ENCODE measurements at places on chromosomes 1 and 21.

DNA sequence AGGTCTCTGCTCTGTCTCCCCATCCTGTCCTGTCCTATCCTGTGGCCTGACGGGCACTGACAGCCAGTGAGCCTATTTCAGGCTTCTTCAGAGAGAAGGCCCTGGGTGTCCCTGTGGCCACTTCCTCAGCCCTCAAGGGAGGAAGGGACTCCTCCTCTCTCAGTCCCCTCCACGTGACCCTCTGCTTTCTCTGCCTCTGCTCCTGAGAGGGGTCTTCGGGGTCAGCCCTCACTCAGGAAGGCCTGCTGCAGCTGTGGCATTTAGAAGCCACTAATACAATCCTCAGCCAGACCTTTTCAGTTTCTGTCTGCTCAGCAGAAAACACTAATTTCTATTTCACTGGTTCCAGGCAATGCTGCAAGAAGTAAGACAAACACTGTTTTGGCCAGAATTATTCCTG, 43.6 kb upstream of the ETV3 start:
- DNase-seq = no peak

DNA sequence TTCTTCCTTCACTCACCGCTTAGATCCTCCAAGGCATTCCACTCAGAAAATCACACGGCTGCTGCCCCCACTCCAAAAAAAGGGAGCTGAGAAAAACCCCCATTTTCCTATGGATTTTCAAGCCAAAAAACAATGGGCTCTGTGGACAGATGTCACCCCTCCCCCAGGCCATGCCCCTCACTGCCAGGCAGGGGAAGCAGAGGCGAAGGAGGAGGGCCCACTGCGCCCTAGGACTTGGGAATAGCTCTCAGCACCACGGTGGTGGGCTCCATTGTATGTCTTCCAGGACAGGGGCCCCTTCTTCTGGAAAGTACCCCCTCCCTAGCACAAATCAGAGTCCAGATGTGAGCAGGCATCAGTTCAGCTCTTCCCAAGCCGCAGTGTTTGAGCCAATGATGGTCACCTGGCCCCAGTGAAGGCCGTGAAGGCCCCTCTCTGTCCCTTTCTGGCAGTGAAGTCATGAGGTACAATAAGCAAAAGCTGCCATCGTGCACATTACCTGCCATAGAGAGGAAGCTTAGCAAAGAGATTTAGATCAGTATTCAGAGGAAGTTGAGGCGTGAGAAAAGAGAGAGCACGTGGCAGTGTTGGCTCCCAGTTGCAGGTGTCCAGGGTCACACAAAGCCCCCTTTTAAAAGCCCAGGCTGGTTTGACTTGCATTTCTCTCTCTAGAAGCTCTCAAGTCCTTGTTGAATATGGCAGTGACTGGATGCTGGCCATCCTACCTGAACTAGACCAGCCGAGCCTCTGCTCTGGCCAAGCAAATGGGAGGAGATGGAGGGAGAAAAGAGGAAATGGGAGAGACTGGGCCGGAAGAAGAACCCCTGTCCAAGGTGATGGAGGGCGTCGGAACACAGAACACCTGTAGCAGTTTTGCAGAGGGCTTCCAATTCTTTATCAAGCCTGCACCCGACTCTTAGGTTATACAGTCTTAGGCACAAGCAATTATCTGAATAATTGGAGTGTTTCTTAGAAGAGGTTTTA, 149.0 kb downstream of the TOMM20 start:
- DNase-seq = no peak

DNA sequence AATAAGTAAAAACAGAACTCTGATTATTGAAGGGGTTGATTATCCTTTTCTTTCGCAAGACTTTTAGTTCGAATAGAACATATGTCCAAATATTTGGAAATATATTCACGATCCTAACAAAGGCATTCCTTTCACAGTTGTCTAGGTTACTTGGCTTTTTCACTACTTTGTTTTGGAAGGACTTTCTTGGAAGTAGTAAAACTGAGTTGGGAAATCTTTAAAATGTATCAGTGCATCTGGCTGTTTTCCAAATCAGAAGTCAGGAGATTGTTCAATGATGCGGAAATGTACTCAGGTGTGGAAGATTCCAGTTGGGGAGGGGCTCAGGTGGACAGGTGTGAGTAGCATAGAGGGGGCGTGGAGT, 67.1 kb downstream of the SH3BGR start:
- DNase-seq = no peak

- DNase-seq = no peak
Measured at GRCh38 chr1:111911061-111911460, 78.4 kb downstream of the KCND3 start.

- no peak for DNase-seq
Measured at GRCh38 chr1:79976287-79976686, 969.8 kb upstream of the ADGRL4 start.

GRCh38 chr1:90973897-90974798, 47.7 kb downstream of the ZNF644 start:
- no peak for DNase-seq

DNA sequence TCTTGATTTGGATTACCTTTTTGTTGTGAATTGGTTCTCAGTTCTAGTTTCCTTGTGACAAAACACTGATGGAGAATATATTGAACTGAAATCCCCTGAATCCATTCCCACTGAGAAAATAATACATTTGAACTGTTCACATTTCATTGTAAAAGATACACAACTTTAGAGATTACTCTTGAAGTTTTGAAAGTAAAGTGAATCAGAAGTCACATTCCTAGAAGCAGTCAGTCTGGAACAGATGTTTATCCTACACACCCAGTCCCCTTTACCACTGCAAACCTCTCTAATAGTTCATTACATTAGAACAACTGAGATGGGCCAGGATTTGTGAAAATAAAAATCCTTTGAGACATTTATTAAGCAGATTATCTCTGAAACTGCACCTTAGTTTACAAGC, 3.4 kb downstream of the RERE start:
- DNase-seq = no peak

- no peak for DNase-seq
Measured at GRCh38 chr1:25469177-25469576, 38.5 kb downstream of the MACO1 start.

DNA sequence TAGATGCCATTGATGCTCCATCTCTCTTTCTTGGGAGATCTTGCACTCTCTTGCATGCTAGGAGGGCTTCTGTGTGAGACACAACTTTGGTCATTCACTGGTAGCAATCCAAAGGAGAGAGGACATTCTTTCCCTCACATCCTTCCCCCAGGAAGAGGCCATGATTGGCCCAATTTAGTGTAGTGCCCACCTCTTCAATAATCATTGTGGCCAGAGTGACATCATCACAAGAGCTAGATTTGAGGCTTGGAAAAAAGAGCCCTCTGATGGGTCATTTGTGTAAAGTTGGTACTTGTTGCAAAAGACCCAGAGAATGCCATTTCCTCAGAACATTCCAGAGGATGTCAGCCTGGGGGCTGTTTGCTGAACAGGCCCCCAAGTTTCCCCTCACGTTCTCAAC, 30.2 kb downstream of the S100A6 start:
- DNase-seq = no peak

GRCh38 chr1:236864211-236864610, 69.1 kb downstream of the MTR start:
- DNase-seq = no peak

DNA sequence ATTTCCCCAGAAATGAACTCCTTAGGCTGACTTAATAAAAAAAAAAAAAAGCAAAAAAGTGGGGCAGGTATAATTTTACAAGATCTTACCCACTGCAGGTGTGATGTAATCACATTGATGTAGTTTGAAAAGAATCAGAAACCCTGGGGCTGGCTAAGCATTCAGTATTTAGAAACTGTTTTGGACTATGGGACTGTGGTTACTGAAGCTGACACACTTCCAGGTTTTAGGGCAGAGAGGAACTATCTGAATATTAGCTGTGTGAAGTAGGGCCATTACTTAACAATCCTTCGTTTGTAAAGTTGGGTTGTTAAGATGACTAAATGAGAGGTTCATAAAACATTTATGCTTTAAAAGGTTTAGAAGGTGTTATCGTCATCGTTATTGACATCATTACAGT, 165.3 kb downstream of the FASLG start:
- DNase-seq = no peak
